ENCODE measurements at places on chromosomes 4 and X.
A peak's percentile ranks its signal among the peaks of the same experiment; 100 is the strongest.

GRCh38 chr4:168408620-168409019 is 71.7 kb downstream of the DDX60L start:
- ATAC-seq, result no peak

DNA sequence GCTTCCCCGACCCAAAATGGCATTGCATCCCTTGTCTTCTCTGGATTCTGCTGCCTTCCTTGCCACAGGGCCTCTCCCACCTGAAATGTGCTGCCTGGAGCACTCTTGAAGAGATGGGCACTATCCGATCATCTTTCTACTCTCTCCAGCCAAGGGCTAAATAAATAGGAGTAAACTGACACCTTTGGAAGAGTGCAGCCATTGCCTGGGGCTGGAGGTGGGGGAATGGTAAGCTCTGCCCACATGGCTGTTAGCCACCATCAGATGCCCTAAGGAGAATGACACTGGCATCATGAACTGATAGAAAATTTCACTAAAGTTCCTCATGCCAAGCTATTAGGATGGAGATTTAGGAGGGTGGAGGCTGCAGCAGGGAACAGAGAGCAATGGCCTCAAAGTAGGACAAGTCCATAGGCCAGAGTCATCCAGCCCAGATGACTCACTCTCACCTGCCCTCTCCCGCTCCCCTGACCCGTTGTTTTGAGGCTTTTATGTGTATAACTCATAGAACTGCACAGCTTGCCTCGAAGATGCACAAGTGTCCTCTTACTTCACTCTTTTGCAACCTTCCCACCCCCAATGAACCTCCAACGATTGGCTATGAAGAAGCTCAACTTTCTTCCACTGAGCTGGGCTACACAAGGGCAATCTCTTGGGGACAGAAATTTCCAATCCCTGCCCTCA is 822 bp upstream of the PFKFB1 start:
- peak; percentile 60 for ATAC-seq

DNA sequence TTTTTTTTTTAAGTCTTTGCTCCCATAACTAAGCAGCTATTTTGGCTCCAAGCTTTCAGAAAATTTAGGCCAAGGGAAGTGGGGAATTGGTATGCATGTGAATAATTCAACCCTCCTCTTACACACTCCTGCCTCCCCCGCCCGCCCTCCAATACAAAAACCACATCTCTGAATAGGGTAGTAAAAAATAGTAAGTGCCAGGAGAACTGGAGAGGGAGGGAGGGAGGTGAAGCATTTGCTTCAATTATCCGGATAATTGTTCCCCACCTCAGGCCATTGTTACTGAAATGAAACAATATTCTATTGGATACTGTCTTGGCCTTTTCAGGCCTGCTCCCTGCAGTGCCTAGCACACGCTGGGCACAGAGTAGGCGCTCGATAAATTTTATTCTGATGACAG is 5.5 kb upstream of the GSX2 start:
- ATAC-seq, result no peak

DNA sequence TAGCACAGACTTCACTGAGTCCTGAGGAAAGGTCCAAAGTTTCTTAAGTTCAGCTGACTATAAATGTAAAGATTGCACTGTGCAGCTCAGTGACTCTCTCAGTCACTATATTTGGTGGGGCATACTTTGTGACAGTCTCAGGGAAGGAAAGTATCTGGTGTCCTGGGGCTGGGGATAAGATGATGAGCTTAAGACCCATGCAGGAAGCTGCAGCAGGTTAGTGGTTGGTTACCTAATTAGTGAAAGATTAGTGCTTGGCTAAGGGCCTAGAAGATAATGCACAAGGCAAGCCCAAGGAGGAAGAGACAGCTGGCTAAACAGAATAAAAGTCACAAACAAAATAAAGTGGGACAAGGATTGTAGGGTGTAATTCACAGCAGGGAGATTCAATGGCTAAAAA is 25.4 kb upstream of the SLITRK4 start:
- no peak for ATAC-seq

DNA sequence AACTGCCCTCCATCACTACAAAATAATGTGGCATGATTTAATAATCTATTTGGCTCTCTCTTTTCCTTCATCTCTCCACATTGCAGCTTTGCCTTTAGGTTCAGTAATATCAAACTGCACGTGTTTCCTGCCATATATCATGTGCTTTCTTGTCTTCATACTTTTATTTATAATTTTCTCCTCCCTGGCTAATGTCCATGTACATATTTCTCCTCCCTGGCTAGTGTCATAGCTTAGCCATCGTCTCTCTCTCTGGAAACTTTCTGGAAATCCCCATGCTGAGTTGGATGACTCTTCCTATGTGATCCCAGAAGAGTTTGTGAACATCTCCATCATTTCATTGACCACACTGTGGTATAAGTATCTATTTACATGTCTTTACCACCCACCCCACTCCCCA is 21.3 kb upstream of the PDGFC start:
- ATAC-seq, result no peak

DNA sequence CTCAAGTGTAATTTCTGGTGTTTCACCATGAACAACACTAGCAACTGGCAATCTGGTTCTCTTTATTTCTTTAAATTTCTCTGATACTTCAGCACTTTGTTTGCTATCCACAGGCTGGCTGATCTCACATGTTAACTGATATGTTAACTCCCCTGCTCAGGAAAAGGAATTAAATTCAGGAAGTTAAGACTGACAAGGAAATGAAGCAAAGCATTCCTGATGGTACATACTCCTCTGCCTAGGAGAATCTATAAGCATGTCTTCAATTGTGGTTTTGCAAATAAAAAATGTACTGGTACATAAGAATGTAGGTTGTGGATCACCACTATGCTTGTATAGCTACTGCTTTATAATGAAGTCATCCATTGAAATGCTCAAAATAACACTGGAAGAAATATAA is 1119.2 kb upstream of the INTU start:
- no peak for ATAC-seq

DNA sequence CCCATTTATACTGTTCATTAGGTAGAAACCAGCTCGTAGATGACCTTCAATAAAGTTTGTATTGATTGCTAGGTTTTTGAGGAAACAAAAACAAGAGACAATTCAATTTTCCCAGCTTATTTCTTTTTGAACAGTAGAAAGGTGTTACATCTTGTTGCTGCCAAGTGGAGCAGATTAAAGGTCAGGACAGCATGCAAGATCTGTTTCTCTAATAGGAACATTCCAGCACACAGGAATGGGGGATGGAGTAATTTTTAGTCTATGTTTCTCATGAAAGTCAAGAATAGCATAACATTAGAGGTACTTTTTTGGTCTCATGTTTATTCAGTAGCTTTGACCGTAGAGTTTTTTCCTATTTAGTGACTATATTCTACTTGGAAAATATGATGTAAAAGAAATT is 132.4 kb downstream of the IL1RAPL1 start:
- no peak for ATAC-seq

DNA sequence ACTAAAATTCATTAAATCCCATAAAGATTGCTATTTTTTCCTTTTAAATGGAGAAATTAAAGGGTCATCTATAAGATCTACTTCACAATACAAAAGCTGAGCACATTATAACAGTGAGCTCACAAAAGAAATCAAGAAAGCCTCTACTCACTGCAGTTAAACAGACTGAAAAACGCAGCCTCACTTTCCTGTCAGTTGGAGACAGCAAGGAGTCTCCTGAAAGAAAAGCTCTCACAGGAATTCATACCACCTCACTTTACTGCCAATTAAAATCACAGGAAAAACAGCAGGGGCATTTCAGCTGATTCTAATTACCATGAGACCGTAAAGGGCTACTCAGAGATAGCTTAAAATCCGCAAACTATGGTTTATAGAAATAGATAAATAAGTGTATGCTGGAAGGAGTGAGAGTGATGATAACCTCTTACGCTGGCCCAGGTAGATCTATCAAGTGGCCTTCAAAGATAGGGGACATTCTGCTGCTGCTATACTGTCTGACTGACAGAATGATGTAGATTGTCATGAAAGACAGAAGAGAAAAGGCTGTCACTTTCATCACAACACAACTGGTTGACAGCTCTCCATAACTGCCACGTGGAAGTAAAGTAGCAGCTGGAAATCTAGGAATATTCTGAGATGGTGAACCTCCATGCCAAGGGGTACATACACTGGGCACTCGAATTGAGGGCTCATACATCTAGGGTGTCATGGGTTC is 1333.7 kb upstream of the DIAPH2 start:
- ATAC-seq, result no peak

DNA sequence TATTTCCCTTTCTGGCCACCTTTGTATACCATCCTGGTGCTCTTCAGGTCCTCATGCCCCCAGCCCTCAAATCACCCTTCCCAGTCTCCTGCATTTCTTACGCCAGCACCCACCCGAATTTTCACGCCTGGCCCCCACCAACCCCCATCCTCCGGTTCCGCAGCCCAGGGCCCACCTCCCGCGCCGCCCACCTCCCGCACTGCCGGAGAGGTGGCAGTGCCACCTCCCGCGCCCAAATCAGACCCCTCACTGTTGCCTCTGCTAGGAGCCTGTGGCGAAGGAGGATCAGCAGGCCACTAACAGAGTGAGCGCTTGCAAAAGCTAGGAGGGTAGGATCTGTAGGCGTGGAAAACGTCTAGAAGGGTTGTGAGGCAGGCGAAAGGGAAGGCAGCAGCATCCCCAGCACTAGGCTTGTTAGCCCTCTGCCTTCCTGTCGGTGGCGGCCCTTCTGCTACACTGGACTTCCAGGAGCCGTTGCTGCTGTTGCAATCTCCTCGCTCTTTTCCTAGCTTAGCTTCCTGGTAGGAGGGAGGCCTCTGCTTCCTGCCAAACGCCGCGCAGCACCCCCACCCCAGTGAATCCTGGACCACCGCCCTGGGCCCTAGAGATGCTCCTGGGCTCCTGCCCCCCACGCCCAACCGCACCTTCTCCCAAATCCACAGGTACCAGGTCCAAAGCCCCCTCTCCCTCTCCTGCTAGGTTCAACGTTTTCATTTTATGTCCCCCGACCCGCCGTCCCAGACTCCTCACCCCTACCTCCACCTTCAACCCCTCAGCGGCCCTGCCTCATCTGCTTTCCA is 51.0 kb downstream of the SPIN2B start:
- ATAC-seq, result no peak

DNA sequence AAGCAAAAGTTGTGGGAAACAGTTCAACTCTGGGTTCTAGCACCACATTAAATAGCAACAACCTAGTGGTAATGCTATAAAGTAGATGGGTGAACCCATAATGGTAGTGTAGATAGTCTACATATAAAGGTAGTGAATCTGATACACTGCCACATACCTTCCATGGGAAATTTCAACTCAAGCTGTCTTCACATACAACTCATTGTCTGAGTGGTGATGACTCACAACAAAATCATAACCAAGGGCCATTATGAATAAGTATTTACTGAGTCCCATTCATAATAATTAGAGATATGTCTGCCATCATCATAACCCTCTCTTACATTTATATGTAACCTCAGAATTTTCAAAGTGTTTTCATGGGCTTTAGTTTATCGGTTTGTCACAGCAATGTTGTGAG is 34.8 kb downstream of the EGF start:
- no peak for ATAC-seq

DNA sequence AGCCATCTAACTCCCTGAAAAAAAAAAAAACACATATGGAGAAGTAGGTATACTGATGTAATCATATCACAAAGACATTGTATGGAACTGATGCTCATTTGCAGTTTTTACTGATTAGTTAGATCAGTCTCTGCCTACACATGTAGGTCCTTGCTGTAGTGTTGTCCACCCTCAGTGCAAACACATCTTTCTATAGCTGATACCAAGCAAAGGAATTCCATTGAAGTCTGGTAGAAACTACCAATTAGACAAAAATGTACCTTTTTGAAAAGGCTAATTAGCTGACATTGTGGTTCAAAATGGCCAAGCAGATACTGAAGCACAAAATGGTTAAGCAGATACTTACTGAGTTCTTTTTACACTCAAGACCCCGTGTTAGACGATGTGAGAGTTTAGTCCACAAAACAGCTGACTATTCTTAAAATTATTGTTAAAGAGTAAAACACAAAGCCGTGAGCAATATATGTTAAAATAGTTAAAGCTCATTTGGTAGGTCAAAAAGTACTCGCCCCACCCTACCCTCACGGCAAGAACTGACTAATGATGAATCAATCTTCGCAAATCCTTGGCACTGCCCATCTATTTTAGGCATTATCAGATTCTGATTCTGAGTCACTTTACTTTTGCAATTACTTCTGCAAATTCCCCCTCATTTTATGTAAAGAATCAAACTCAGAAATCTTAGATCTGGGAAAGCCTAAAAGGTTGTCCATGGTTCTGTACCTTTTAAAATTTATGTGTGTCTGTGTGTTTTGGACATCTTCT is 40.4 kb downstream of the COL4A6 start:
- no peak for ATAC-seq

DNA sequence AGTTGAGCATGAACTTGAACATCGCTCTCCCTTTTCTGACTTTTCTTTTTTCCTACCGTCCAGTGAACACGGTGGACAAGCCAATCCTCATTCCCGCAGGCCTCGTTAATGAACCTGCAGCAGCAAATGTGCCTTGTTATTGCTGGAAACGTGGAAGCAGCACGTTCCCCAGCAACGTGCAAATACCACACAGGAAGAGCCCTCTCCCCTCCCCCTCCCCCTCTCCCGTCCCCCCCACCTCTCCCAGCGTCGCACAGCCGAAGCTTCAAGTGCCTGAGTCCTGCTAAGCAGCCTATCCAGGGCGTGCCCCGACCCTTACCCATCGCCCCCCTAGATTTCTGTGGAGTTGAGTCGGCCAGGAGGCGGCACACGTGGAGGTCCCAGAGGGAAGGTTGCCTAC is 219.9 kb downstream of the BCOR start:
- ATAC-seq, result no peak

DNA sequence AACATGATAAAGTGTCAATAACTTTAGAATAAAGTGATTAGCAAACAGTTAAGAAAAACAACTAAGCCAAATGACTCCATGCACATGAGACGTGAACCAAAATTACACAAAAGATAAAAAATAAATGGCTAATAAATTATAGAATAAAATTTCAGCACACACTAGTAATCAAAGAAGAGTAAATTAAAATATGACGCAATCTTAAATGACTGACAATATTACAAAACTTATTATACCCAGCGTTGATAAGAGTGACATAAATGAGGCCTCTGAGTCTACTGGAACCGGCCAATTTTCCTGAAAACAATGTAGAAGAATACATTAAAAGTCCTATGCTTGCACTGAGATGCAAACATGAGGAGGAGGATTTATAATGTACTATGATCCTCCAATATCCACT is 187.4 kb downstream of the DHX15 start:
- no peak for ATAC-seq

DNA sequence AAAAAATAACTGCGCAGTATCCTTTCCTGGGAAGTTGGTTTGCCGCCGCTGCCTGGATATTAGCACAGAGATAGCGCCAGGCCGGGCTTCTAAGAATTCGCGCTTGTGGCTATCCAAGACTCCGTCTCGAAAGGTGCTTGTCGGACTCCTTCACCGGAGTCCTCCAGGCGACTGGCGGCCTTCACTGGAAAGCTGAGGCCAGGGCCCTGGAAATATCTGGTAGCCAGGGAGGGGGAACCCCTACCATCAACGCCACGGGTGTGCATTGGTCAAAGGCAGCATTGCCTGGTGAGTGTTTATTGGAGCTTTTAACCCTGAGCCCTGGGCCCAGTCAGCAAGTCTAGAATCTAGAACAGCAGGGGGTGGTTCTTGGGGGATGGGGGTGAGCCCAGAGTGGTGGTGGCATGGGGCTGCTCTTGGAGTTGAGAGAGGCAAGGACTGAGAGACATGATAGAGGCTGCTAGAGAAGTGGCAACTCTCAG is 577 bp upstream of the PIM2 start:
- ATAC-seq, result peak; percentile 39
